ENCODE measurements at places on chromosomes 5 and 9.

- no peak for DNase-seq
These were observed 12.3 kb downstream of the TLE4 start for GRCh38 chr9:79583952-79584654.

DNA sequence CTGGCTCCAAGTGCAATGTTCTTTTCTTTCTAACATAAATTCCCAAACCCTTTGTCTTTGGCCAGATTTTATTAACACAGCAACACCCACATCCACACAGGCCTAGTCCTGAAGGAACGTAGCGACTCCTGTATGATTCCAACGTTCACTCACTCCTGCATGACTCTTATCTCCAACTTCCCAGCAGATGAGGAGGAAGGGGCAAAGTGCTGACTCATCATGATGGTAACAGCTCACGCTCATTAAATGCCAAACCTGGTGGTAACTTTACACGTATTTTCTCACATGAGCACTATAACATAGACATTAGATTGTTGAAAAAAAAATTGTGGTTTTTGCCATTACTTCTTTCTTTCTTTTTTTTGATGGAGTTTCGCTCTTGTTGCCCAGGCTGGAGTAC, 1349.5 kb downstream of the EFNA5 start:
- DNase-seq, result no peak

DNA sequence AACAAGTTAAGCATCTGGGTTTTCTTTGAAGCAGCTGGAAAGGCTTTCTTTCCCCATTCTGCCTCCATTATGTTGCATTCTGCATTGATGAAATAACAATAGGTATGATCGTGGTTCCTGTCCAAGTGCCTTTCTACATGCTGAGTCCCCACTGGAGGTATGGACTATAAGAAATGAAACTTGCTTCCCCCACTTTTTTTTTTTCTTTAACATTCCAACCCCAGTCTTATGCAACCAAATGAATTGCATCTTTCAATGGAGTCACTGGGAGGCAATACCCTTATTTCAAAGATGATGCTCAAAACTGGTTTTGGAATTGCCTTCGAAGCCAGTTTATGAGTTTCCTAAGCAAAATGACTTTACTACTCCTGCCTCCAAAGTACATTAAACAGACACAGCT, 58.9 kb downstream of the ARSB start:
- no peak for DNase-seq

DNA sequence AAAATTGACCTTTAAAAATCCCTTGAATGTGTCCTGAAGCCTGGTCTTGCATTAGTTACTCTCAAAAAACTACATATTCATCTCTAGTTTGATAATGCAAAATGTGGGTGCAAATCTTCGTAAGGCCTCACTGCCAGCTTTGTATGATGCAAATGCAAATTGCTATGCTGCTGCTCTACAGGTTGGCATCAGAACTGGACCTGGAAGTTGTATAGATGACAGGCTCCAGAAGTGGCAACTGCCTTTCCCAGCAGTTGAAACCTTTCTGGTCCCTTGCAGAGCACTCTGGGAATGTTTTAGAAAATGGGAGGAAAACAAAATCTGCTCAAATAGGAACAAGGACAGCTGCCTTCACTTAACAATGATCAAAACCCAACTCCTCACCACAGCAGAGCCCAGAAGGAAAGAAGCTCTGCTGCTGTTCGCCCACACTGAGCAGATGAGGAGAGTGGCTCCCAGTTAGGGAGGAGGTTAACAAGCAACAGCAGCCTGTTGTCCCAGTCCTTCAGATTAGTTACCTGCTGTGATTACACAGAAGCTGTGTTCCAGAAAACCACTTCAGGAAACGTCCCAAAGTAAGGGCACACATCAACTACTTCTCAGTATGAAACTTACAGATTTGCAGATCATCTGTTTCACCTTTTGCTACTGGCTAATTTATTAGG, 93.5 kb downstream of the PLPP1 start:
- no peak for DNase-seq

- no peak for DNase-seq
These were observed 26.0 kb upstream of the SEMA4D start for GRCh38 chr9:89523948-89524347.

GRCh38 chr5:151251001-151251551, 1.9 kb upstream of the GM2A start:
- DNase-seq, result no peak

GRCh38 chr9:137218212-137218753, 3.8 kb downstream of the RNF208 start:
- no peak for DNase-seq

DNA sequence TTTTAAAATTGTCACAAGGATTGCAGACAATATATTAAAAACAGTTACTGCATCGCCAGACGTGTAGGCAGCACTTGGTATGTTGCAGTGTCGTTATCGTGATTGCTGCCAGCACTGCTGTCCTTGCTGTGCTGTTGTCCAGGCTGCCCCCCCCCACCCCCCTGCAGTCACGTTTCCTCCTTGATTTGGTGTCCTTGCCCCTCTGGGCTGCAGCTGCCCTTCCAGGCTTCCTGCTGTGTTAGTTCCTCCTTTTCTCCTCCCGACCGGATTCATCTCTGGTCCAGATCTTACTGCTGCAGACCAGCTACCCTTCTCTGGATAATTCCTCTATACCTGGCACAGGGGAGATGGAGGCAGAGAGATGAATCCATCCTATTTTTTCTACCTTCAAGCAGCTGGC, 298.9 kb downstream of the TRIM32 start:
- DNase-seq, result no peak

DNA sequence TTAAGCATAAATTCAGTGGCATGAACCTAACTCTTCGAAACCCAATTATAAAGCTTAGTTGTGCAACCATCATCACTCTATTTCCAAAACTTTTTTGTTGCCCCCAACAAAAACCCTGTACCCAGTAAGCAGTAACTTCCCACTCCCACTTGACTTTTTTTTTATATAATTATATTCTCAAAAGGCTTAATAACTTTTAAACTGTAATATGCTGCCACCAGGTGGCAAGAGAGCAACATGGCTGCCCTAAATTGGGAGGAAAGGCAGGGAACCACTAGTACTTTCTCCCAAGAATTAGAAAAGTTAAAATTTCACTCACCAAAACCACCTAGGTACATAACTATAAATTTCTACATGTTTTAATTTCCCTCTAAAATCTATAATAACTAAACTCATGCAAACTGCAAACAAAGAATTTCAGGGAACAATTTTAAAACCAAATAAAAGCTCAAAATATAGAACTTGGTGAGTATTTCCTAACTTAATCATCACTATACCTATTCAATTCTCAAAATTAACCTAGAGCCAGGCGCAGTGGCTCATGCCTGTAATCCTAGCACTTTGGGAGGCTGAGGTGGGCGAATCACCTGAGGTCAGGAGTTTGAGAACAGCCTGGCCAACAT, 50.2 kb upstream of the RNF38 start:
- no peak for DNase-seq
